ENCODE measurements at places on chromosomes 12 and 14. TPM values are rescaled to one million over a fixed set of nuclear protein-coding genes. Genes with fewer than 3 reads are reported as not detected.

Gene C12orf54
- total RNA-seq = not detected

DNA sequence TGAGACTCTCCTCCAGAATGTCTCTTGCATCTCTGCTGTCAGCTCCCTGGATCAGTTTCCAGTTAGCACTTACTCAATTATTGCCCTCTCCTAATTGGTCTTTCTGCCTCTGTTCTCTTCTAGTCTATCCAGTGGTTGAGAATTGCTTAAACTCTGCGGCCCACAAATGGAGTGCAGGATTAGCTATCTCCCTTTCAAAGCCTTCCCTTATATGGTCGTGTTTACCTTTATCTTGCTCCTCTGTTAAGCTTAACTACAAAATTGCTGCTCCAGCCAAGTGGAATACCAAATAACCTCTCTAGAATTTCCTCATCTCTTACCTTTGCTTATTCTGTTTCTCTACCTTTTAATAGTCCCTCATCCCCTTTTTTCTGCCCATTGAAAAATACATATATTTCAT is 132.7 kb downstream of the NRXN3 start:
- no peak for DNase-seq

DNA sequence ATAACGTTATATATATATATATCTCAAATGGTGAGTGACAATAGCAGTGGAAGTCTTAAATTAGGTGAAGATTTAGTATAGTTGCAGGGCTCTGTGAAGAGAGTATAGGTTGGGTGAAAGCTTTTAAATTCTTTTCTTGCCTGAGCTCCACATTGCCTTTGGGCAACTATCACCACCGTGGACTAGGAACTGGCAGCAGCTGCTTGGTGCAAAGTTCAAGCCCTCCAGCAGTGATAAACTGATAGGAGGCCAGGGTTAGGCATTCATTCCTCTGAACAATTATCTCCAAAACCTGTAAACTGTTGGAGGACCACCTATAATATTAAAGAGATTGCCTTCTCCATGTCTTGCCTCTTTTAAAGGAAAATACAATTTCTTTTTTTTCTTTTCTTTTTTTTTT is 91.2 kb upstream of the ATXN7L3B start:
- DNase-seq = no peak

DNA sequence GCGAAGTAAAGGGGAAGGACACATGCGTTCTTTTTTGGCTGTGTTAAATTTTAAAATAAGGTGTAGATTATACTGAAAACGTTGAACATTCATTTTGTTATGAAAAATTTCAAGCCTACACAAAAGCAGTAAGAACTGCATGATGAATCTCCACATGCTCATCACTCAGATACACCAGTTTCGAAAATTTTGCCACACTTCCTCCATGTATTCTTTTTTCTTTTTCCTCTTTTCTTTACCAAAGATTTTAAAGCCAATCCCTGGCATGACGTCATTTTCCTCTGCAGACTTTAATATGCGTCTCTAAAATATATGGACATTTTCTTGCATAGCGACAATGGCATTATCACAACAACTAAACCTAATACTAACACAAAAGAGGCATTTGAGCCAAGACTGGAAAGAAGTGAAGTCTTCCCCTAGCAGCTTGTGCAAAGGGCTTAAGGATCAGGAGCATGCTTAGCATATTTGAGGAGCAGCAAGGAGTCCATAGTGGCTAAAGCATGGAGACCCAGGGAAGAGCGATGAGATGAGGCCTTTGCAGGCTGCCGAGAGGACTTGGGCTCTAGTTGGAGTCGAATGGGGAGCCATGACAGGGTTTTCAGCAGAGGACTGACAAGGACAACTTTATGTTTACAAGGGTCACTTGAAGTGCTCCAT is 111.9 kb downstream of the ERC1 start:
- no peak for DNase-seq

Gene MYF6
- not detected for total RNA-seq

DNA sequence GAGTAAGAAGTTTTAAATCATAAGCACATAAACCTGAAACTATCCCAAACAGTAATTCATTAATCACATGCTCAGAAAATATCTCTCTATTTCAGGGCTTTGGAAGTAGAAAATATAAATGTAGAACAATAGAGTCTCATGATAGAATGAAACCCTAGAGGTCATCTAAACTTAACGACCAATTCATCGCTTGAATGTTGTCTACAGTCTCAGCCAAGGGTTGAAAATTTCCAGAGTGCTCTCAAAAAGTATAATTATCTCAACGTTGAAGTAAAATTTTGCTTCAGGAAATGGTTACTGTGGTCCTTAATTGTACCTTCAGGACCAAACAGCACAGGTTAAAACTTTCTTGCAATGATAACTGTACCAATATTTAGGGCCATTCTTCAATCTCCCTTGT is 1053.6 kb upstream of the SEL1L start:
- no peak for DNase-seq

DNA sequence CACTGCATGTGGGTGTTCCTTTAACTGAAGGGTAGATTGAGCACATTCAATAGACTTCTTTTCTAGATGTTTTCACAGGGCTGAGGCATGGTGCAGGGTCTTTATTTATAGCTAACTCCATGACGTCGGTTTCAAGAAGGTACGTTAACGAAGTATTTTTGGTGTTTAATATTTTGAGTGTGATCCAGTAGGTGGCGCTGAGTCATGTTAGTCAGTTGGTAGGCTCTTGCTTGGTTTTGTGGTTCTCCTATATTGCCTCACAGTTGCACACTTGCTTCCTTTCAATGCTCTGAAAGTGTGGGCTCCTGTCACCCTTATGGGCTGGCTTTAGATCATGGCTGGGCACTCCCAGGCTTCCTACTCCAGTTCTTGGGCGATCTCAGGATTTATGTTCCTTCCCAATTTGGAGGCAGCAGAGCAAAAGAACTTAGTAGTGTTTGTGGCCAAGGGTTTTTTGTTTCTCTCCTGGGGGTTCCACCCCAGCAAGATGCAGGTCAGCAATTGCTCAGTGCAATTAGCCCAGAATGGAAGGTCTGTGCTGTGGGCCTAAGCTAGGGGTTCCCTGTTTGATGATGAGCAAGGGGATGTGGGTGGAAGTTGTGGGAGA is 471.6 kb upstream of the FOXG1 start:
- peak; percentile 61 for DNase-seq

- peak; percentile 89 for DNase-seq
Measured at GRCh38 chr14:23056956-23057756, at the start of gene CDH24. Gene CDH24 (minus strand): TSS chr14:23057520. CDS start chr14:23055733, 1,787 bp downstream.

DNA sequence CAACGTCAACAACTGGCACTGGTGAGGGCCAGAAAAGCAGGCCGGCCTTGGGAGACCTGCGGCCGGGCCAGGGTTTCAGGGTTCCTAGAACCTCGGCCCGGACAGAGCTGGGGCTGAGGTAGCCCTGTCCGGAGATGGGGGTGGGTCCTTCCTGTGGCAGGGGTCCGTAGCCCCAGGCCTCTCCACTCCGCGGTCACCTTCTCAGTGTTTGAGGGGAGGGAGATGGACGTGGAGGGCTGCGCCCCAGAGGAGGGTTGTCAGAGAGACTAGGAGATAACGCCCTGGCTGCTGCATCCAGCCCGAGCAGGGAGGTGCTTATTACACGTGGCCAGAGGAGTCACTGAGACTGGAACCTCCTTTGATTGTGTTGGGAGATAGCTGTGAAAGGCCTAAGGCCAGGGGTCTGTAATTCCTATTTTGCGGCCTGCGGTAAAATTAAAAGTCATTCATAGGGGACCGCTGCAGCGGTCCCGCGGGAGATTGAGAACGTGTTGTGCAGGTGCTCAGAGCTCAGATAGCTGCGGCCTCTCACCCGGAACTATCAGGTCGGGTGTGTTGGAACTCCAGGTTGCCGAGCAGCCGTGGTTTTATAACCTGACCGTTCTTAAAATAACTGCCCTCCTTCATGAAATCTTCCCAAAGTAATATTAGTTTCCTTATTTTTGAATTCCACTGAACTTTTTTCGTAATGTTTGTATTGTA is 507 bp downstream of the AHSA1 start:
- DNase-seq = peak; percentile 81

DNA sequence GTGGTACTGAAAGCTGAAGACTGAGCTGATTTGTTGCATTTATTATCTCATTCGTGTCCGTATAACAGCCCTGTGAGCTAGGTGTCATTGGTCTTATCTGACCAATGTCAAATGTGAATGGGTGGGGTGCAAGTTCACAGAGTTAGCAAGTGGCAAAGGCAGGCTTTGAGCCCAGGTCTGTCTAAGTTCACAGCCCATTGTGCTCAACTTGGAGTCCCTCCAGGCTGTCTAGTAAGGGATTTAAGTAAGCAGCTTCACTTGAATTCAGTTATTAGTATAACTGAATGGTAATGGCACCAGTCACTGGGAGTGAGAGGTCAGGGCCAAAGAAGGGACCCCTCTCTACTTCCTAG is 8.5 kb downstream of the C1S start:
- DNase-seq = no peak

DNA sequence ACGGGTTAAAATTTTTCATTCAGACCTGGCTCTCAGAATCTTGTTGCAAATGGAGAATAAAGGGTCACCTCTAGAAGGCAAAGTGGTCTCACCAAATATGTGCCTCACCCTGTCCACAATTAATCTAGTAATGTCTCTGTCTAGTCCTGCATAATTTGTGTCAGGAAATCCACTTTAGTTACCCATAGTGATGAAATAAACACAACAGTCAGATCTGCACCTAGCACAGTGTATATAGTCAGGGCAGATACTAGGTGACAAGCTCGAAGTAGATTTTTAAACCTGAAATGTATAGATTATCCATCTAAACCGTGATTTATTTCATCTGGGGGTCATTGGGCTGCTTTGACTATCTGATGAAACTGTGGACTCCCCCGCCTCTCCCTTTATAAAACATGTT is 15.9 kb upstream of the FLVCR2 start:
- no peak for DNase-seq

Gene ERP27
- total RNA-seq = 0.15 TPM

DNA sequence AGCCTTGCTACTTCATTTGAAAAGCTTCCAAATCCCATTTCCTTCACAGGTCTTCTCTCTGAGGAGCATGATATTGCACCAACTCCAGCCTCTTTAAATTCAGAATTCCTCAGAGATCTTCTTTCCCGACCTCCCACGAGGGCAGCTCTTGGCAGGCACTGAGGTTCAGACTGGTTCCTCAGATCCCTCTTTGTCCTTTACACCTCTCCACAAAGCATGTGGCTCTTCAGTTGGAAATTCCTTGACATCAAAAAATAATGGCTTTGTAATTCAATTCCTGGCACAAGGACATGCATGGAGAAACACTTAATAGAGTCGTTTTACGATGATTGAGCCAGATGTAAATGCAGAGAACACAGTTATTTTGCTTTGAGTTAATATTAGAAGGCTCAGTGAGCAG is 63.2 kb upstream of the TMX1 start:
- DNase-seq = no peak

Gene KRT75
- total RNA-seq = not detected

- no peak for DNase-seq
Measured at GRCh38 chr14:31047503-31047902, 21.3 kb upstream of the STRN3 start.

- DNase-seq = no peak
Measured at GRCh38 chr14:23181453-23181852, 2.0 kb downstream of the SLC7A8 start.

- no peak for DNase-seq
Measured at GRCh38 chr12:125229878-125230530, 164.8 kb downstream of the AACS start.

GRCh38 chr14:69501423-69501838 is 16.9 kb downstream of the PLEKHD1 start:
- no peak for DNase-seq

Gene ACOT6
- 0.27 TPM for total RNA-seq

DNA sequence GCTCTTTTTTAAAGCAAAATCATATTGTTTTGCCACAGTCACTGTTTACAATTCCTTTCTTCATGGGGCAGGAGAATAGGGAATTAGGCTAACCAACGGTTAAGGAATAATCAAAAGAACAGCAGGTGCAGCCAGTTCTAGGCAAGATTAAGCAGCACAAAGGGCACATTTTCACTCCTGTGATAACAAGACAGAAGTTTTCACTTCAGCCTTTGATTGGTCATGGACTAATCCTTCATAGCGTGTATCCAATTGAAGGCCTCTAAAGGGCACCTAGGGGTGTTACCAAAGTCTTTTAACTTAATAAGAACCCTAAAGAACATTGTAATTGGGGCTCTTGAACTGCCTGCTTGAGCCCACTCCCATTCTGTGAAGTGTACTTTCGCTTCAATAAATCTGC is 206.9 kb upstream of the AMIGO2 start:
- peak; percentile 44 for DNase-seq

DNA sequence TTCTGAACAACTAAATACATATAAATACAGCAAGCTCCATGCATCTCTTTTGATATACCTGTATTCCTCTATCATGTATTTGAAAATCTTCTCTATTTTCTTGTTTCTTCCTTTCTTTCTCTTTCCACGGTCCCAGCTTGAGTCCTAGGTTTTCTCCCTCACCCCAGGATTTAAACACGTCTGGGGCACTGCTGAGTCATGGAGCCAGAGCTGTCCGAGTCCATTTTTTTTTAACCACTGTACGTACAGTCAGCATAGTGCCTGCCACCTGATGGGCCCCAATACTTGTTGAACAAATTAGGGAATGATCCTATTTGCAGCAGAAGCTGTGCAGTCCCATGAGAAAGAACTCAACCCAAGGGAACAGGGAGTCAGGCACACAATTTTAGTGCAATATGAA is 158.1 kb downstream of the ATP23 start:
- DNase-seq = no peak

Gene KRT73
- not detected for total RNA-seq

DNA sequence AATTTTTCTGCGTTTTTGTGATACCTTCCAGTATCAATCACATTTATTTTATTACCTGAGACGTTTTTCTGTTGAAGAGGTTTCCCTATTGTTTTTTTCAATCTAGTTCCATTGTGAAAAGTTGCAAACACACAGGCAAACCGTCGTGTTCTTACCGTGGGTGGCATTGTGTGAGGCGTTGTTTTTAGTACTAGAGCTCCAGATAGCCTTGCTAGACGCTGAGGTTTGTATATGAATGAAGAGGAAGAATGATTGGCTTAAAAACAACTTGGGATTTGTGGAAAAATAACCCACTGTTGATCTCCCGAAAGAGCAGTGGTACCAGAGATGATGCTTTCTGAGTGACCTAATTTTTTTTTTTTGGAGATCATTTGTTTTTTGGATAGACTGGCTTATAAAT is 1.0 kb downstream of the SOCS4 start:
- no peak for DNase-seq

Gene SEL1L
- total RNA-seq = 62.9 TPM

GRCh38 chr12:109053382-109054123 is 1.2 kb downstream of the USP30 start:
- DNase-seq = no peak

- DNase-seq = no peak
Measured at GRCh38 chr12:112199136-112199535, 73.8 kb downstream of the TRAFD1 start.
